ENCODE measurements at places on chromosomes 6 and 20.

- DNase-seq = no peak
Measured at GRCh38 chr20:63028461-63028921, 21.7 kb upstream of the BHLHE23 start.

DNA sequence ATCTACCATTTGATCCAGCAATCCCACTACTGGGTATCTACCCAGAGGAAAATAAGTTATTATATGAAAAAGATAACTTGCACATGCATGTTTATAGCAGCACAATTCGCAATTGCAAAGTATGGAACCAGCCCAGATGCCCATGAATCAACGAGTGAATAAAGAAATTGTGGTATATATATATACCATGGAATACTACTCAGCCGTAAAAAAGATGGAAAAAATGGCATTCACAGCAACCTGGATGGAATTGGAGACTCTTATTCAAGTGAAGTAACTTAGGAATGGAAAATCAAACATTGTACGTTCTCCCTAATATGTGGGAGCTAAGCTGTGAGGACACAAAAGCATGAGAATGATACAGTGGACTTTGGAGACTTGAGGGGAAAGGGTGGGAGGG lies 100.0 kb upstream of the ADGRF4 start:
- no peak for DNase-seq

- no peak for DNase-seq
Measured at GRCh38 chr20:62710221-62710885, 1.7 kb downstream of the NTSR1 start.

DNA sequence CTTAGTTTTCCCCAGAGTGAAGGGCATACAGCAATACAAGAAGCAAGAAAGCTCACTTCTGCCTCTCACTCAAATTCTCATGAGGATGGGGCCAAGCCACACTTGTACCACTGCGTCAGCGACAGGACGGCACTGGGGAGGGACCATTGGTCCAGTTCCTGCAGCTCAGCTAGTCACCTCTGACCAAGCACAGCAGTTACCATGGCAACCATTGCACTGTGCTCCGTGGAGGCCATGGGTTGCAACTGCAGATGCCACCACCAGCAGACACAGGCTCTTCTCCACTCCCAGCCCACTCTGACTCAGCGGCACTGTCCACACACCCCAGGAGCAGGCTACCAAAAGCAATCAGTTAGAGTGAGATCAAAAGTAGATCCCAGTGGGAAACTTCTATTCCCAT lies 441.1 kb upstream of the ARID1B start:
- DNase-seq = no peak

DNA sequence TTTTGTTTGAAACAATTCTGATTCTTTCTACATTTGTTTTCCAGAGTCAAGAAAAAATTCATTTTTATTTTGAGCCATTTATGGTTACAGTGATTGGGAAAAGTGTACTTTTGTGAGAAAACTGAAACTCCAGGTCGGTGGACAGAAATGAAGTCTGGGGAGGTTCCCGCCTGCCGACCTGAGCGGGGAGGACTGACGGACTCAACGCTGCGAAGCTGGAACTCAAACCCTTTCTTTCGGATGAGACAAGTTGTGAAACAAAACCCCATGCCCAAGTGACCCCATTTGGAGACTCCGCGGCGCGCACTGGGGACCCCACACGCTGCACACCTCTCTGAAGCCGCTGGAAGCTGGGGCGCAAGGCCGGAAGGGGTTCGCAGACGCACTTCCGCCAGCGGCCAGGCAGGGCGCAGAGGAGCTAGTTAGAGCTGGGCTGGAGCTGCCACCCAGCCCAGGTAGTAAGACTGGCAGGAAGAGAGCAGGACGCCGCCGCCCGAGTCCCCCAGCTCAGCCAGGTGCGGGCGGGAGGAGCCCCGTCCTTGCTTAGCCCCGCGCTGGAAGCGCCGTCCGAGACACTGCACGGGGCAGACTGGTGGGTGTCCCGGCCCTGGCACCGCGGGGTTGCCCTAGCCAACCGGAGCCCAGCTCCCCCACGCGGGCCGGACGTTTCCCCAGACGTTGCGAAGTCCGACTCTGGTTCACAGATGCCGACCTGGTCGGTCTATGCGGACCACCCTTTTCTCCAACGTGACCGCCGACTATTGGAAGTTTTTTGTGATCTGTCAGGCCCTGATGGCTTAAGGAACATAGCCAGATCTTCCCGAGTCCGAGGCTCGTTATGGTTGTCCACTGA lies 19.8 kb upstream of the ZSCAN16 start:
- peak; percentile 70 for DNase-seq

DNA sequence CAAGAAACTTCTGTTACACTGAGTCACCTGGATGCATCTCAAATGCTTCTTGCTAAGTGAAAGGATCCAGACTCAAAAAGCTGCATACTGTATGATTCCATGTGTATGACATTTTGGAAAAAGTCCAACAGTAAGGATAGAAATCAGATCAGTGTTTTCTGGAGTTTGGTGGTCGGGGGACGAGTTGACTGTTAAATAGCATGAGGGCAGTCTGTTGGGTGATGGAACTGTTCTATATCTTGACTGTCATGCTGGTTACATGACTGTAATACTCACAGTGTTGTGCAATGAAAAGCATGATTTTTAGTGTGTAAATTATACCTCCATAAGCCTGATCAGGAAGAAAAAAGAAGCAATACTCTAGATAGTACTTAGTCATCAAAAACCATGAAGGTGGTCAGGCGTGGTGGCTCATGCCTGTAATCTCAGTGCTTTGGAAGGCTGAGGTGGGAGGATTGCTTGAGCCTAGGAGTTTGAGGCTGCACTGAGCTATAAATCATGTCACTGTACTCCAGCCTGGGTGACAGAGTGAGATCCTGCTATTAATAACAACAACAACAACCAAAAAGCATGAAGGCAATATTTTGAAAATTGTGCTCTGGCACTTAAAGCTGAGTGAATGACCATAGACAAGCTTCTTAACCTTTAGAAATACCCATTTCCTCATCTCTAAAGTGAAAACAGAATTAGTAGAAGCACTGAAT lies 30.5 kb upstream of the SASH1 start:
- DNase-seq = no peak

- no peak for DNase-seq
Measured at GRCh38 chr6:170222498-170223471, 68.1 kb downstream of the DLL1 start.

- no peak for DNase-seq
Measured at GRCh38 chr6:15994814-15995459, 133.9 kb upstream of the MYLIP start.

DNA sequence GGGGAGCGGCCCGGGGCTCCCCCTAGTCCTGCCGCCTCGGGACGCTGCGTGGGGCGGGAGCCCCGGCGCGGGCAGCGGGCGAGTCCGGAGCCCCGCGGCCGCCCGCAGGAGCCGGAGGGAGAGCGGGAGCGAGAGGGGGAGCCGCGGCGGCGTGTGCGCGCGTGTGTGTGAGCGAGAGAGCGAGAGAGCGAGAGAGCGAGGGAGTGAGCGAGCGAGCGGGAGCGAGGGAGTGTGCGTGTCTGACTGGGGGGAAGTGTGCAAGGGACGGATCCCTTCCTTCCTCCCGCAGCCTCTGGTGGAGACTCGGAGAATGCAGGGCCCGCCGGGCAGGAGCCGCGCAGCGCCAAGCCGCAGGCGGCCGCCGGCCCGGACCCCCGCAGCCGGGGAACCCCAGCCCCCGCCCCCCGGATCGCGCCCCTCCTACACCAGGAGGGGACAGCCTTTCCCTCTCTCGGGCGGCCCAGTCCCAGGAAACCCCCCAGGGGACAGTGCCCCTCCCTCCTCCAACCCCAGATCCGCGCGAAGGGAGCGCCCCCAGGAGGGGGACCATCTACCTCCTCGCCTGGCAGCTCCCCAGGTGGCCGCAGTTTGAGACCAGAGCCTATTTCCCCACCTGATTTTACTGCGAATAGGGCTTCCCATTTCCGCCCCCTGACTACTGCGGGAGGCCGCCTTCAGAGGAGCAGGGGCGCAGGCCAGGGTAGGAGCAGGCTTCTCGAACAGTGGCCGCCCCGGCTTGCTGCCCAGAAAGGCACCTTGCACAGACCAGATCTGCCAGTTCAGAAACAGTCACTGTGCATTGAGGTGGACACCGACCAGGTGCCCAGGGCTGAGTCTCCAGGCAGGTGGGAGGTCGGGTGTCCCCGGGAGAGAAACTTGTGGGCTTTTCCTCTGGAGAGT lies at the start of gene CDH22:
TSS of gene CDH22 (minus strand) at position 241 of the 900 bp plus-strand sequence. CDS start 57,204 bp downstream, outside the sequence.
- DNase-seq = no peak

DNA sequence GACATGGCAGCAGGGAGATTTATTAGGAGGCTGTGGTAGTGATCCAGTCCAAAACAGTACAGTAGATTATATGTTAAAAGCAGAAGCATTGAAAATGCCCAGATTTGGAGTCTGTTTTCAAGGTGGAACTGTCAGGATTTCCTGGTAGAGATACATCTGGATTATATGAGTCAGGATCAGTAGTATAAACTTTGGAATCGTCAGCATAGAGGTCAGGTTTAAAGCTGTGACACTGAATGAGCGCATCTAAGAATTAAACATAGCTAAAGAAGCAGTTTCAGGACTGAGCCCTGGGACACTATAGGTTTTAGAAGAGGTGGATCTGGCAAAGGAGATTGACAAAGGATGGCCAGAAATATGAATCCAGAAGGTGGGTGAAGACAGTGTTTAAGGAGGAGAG lies 60.4 kb downstream of the RNF144B start:
- no peak for DNase-seq

DNA sequence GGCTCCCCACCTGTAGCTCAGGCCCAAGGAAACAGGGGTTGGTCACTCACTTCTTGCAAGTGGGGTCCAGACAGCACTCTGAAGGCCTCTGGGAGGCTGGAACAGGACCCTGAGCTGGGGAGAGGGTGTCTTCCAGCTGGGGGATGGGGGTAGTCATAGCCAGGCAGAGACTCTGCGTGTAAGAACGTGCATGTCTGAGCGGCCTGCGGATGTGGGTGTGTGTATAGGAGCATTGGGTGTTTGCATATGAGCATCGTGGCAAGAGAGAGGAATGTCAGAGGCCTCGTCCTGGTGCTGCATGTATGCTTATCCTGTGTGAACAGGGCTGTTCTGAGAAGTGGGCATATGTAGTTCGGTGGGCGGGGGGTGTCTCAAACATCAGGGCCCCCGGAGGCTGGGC lies 12.1 kb downstream of the BPIFB3 start:
- no peak for DNase-seq

DNA sequence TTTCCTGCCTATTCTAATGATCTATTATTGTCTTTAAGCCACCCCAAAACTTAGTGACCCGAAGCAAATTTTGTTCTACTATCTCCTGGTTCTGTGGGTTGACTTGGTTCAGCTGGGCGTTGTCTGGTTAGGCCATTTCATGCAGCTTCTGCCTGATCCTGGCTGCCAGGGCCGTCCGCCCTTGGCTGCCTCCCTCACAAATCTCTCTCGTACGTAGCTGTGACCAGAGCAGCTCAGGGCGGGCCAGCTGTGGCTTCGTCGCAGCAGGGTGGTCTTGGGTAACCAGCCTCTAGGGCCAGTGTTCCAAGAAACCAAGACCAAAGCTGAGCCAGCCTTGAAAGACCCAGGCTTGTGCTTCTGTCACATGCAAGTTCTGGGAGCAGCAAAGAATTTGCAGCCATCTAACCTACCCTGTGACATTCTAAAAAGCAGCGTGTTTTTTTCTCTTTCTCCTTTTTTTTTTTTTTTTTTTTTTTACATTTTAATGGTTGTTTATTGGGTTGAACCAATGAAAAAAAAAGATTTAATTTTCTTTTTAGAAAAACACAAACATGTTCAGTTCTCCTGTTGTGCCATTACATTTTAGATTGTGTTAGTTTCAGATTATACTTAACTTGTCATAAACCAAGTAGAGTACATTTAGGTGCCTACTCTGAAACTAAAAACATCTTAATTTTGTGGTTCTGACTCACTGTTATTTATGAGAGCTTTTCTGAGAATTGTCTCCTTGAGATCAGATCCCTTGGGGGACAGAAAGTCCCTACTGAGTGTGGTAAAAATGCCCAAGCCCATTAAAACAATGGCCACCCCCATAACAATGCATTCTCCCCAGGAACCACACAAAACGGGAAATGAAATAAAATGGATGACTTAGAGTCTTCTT lies 83.9 kb downstream of the ZDHHC14 start:
- DNase-seq = no peak

DNA sequence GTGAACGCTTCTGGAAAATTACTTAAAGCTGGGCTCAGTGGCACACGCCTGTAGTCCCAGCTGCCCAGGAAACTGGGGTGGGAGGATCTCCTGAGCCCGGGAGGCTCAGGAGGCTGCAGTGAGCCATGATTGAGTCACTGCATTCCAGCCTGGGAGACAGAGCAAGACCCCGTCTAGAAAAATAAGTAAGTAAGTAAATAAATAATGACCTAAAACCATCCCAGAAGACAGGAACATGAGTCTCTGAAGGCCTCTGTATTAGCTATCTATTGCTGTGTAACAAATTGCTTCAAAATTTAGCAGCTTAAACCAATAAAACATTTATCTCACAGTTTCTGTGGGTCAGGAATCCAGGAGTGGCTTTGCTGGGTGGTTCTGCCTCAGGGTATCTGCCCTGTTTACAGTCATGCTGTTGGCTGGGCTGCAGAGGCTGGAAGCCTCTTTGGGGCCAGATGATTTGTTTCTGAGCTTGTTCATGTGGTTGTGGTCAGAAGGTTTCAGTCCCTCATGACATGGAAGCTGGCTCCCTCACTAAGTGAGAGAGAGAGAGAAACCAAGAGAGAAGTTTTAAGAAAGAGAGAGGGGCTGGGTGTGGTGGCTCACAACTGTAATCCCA lies 48.4 kb upstream of the NCOA3 start:
- no peak for DNase-seq

DNA sequence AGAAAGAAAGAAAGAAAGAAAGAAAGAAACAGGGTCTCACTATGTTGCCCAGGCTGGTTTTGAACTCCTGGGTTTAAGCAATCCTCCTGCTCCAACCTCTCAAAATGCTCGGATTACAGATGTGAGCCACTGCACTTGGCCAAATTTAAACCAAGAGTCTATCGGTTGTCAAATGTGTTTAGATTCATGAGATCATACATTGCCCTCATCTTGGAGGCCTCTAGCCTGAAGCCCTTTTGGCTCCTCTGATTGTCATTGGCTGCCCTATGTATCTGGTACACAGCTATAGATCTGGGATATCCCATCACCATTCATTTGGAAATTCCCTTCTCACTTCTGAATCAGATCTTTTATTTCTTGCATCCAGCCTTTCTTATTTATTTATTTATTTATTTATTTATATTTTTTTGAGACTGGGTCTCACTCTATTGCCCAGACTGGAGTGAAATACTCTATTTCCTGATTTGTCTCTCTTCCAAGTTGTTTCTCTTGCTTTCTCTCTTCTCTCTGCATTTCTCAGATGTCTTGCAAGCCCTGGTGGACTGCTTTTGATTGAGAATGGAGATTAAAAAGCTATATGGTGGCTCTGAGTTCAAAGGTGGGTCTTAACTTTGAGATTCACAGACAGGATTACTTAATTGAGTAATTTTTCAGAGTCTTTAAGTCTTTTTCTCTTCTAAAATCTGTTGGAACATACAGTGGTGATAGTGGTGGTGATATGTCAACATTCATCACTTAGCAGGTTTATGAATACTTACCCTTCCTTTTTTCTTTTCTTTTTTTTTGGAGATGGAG lies 121.9 kb downstream of the GJA1 start:
- DNase-seq = no peak

DNA sequence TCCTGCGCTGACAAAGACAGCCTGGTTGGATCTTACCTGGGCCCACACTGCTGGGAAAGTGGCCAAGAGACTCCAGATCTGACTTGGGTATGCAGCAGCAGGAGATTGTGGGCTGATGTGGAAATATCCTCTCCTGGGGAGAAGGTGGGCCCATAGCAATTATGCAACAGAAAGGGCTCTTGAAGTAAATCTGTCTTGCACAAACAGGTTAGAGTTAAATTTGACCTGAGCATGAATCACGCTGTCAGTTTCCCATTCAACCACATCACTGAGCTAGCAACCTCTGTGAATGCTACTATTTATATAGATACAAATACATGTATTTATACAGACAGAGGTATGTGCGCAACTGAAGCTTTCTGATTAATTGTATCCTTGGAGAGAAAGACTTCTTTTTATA lies 28.3 kb upstream of the PDYN start:
- no peak for DNase-seq
